ENCODE measurements at places on chromosomes 11 and 22. TPM values are rescaled to one million over a fixed set of nuclear protein-coding genes. Genes with fewer than 3 reads are reported as not detected.

GRCh38 chr11:118263112-118263511, 985 bp downstream of the MPZL2 start:
- no peak for DNase-seq

Gene LRP4
- 2.1 TPM for total RNA-seq

- DNase-seq = no peak
Measured at GRCh38 chr11:68118706-68119448, 2.3 kb downstream of the CHKA start.

GRCh38 chr11:26199331-26200095, 132.4 kb upstream of the ANO3 start:
- no peak for DNase-seq

GRCh38 chr11:75503531-75504099, 22.1 kb downstream of the GDPD5 start:
- DNase-seq = no peak

DNA sequence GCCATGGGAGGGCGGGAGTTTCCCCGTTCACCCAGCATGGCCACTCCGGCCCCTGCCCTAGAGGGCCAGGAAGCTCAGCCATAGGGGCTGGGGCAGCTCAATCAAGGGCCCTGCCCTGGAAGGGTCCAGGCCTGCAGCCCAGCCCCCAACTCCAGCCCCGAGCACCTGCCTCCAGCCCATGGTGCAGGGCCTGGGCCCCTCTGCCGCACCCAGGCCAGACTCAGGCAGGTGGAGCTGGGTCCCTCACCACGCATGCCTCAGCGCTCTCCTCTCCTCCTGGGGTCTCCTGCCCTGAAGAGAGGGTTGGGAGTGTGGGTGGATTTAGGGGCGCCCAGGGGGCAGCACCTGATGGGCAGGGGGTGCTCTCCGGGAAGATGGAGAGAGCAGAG, 13.1 kb downstream of the MLC1 start:
- DNase-seq = no peak

DNA sequence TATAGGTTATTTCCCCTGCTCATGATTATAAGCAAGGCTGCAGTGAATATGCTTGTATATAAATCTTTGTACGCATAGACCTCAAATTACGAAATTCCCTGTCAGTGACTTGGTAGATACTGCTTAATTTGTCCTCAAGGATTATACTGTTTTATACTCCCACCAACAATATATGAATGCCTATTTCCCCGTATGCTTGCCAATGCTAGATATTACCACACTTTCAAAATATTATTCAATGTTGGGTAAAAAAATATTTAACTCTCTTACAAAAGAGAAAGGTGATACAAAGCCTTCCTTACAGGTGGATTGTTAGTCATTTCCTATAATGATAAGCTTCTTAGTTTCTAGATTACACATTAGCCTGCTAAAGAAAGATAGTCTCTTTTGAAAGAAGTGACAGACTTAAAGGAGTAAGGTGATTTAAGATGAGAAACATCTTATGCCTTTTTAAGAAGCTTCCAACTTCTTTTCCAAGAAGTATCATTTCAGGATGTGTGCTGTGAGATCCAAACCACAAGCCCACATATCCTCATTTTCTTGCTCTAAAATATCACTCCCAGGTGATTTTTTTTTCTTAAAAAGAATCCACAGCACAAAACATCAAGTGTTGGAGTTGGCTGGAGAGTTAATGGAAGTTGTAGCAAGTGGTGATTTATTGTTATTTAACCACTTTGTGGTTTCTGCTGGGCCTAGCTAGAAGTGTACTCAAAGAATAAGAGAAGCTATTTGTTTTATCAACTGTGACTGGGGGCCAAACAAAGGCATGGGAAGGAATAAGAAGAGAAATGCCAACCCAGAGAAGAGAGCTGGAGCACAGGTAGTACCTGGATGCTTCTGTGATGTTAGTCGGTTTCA, 59.2 kb downstream of the BARX2 start:
- no peak for DNase-seq

Data from HFFc6 (cell line).